ENCODE measurements at places on chromosomes 16 and 17.

- no peak for DNase-seq
Measured at GRCh38 chr16:81863630-81864352, 84.7 kb downstream of the PLCG2 start.

- no peak for DNase-seq
Measured at GRCh38 chr17:17161759-17162158, 44.4 kb downstream of the PLD6 start.

GRCh38 chr16:68792465-68793324 lies 50.6 kb upstream of the TANGO6 start:
- no peak for DNase-seq

GRCh38 chr17:70407506-70407905 lies 238.2 kb downstream of the KCNJ2 start:
- no peak for DNase-seq

GRCh38 chr17:1323336-1323735 lies 43.9 kb downstream of the TRARG1 start:
- no peak for DNase-seq

DNA sequence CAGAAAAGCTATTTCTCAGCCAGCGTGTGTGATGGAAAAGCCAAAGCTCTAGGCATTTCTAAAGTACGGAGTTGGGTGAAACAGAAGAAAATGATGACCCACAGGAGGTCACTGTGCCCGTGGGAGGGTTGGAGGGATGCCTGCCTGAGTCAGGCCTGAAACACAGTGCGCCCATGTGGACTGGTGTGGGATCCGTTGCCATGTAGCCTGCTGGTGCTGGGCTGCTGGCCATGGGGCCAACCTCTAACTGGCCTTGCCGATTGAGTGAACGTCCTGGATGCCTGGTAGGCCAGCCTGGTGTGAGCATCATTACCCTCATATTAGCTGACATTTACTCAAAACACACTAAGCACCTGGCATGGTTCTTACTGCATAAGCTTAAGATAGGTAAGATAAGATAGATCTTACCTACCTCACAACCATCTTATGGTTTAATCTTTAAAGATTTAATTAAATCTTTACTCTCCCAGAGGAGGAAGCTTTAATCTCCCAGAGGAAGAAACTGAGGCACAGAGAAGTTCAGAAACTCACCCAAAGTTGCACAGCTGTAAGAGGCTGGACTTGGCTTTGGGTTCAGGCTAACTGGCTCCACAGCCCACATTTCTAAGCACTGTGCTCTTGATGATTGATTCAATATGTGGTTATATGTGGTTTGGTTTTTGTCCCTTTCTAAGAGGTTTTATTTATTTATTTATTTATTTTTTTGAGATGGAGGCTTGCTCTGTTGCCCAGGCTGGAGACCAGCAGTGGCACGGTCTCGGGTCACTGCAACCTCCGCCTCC lies 15.7 kb downstream of the MGAT5B start:
- DNase-seq = no peak

All from NCI-H446 treated with DMSO at 0.1 percent for 48 hours (cell line).